Ascending aorta (tissue), 2 donors: ENCODE measurements at places on chromosomes 13 and 19. TPM values are rescaled to one million over a fixed set of nuclear protein-coding genes. Genes with fewer than 3 reads are reported as not detected.
A peak's percentile ranks its signal among the peaks of the same experiment; 100 is the strongest.

DNA sequence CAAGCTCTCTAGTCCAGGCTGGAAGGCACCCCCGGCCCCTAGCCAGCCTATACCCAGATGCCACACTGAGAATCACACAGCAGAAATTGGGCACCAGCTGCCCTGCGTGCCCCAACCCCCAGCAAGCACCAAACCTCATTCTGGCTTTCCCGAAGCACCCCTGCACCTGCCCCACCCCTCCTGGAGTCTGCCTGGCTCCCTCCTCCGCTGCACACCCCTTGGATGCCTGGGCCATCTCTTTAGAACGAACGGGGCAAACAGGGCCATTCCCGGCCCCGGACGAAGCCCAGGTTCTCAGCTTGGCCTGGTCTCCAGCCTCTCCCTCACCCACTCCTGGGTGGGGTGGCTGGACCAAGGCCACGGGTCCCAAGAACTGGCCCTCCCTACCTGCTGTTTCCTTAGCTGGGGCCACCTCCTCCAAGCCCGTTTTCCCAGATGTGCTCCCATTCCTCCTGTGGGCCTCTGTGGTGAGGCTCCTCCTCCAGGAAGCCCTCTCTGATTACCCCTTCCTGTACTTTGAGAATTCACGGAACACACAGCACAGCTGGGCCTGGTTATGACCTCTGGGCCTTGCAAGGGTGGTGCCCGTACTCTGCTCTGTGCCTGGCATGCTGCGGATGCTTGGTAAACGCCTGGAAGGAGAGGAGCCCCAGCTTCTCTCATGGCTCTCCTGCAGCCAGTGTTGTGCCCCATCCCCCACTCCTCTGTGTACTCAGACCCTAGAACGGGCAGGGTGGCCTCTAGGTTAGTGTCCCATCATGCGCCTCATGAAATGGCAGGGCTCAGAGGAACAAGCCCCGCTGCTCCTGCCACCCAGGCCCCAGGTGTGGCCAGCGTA, 21.4 kb downstream of the CEBPG start:
- DNase-seq, result no peak

GRCh38 chr19:13526552-13526951, 20.3 kb upstream of the CACNA1A start:
- no peak for DNase-seq

- no peak for DNase-seq
These were observed 11.9 kb downstream of the CC2D1A start for GRCh38 chr19:13917888-13918406.

- DNase-seq, result no peak
These were observed 28.4 kb downstream of the MBNL2 start for GRCh38 chr13:97250560-97250959.

DNA sequence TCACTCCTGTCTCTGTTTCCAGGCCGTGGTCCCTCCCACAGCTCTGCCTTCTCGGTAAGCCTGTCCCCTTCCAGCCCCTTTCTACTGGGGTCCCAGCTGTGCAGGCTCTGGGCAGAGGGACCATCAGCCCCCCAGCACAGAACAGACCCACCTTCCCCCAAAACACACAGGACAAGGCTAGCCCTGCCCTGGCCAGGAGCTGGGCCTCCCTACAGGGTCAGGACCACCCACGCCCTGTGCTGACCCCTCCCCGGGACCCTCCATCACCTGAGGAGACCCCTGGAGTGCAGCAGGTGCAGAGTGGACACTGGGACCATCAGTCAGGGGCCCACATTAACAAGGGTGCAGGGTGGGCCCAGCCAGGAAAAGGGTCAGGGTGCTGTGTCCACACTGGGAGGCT, 13.9 kb downstream of the CEACAM3 start:
- no peak for DNase-seq

GRCh38 chr19:16066611-16067104, 9.6 kb upstream of the TPM4 start:
- DNase-seq, result no peak

SNRNP70 gene
- total RNA-seq, result 185 TPM

MRPL4 gene
- total RNA-seq, result 72.9 TPM

DNA sequence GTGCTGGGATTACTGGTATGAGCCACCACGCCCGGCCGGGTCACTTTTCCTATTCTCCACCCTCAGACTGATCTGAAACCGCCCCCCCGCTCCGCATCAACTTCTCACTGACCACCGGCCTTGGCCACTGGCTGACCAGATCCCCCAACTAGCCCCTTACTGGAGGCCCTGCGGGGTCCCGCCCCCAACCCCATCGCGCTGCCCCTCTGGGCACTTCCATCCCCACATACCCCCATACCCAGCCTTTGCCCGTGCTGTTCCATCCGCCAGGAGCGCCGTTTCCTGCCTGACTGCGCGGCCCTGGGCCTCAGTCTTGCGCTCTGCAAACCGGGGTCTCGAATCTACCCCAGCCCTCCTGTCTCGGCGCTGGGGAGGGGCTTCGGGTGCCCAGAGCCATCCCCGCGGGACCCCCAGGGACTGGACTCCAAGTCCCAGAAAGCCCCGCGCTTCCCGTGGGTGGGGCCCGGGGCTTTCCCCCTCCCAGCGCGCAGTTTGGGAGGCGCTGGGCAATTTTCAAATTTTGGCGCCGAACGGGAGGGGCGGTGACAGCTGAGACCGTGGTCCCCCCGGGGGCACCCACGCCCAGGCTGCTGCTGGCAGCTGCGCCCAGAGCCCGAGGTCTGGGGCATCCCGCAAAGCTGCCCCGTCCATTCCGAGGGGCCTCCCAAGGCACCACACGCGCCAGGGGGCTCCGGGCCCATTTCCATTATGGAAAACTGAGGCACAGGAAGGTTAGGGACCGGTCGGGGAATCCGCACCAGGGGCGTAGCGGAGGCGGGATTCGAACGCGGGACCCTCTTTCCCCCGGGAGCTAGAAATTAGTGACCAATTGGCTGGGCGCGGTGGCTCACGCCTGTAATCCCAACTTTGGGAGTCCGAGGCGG, 5.2 kb upstream of the LMNB2 start:
- DNase-seq, result no peak

DNA sequence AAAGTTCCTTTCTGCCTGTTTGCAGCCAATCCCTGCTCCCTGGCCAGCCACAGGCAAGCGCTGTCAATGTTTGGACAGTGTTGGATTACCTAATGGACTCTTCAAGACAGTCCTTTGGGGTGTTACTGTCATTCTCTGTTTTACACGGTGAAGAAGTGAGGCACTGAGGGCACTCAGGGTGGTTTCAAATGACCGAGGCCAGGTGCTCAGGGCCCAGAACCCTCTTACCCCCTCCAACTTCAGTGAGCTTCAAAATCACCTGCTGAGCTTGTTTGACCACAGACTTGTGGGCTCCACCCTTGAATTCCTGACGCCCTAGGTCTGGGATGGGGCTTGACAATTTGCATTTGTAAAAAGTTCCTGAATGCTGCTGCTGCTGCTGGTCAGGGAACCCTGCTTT, 97.9 kb downstream of the GGACT start:
- no peak for DNase-seq

DNA sequence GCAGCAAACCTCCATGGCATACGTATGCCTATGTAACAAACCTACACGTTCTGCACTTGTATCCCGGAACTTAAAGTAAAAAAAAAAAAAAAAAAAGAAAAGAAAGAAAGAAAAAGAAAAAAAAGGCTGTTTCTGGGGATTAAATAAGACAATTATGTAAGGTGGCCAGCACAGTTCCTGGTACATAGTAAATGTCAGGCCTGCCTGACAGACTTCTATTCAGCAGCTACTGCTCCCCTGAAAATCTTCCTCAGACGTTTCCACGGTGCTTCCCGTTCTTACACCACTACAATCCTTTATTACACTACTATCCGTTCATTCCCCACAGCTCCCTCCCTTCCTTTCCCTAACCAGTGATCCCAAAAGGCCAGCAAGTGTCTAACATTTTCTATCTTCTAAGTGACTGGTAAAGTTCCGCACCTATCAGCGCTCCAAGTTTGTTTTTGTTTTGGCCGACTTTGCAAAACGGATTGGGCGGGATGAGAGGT, 636 bp upstream of the RB1 start:
- DNase-seq, result no peak

RDH8 gene
- not detected for total RNA-seq

DNA sequence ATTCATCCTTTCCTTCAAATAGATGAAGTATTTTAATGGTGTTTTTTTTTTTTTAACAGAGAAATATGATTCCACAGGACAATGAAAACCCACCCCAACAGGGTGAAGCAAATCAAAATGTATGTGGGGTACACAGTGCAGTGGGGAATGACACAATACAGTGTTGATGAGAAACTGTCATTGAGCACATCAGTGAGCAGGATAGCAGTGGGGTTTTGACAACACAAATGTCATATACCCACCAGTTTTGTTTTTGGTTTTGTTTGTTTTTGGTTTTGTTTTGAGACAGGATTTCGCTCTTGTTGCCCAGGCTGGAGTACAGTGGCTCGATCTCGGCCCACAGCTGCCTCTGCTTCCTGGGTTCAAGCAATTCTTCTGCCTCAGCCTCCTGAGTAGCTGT, 29.2 kb downstream of the ZNF844 start:
- no peak for DNase-seq

DNA sequence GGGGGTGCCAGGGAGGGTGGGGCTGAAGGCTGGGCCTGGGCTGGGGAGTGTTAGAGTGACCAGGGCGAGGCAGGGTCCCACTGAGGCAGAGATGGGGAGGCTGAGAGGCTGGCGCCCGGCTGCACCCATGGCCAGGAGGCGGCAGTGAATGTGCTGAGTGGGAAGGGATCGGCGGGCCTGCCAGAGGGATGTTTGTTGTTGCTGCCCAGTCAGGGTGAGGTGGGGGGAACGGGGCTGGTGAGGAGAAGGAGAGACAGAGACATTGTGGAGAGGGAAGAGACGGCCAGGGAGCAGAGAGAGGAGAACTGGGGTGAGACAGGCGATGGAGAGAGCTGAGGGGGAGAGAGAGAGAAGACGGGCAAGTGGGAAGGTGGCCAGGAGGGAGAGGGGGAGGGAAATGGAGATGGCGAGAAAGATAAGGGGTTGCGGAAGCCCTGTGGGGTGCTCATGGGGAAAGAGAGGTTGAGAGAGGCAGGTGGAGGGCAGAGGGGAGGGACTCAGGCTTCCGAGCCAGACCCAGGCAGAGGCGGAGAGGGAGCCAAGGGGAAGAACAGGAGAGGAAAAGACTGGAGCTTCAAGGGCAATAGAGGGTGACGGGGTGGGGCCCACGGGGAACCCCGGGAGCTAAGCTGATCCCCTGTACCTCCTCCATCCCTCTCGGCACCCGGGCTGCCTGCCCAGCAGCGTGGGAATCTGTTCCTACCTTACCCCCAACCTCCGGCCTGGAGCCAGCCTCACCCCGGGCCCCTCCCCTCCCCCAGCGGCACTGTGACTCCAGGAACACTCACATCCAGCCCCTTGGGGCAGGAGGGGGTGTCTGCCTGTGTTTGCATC, 690 bp upstream of the B3GNT8 start:
- no peak for DNase-seq

EPN1 gene
- 122 TPM for total RNA-seq

- no peak for DNase-seq
These were observed 10.4 kb downstream of the SBK2 start for GRCh38 chr19:55526216-55527196.

LILRB3 gene
- 38.2 TPM for total RNA-seq

DNA sequence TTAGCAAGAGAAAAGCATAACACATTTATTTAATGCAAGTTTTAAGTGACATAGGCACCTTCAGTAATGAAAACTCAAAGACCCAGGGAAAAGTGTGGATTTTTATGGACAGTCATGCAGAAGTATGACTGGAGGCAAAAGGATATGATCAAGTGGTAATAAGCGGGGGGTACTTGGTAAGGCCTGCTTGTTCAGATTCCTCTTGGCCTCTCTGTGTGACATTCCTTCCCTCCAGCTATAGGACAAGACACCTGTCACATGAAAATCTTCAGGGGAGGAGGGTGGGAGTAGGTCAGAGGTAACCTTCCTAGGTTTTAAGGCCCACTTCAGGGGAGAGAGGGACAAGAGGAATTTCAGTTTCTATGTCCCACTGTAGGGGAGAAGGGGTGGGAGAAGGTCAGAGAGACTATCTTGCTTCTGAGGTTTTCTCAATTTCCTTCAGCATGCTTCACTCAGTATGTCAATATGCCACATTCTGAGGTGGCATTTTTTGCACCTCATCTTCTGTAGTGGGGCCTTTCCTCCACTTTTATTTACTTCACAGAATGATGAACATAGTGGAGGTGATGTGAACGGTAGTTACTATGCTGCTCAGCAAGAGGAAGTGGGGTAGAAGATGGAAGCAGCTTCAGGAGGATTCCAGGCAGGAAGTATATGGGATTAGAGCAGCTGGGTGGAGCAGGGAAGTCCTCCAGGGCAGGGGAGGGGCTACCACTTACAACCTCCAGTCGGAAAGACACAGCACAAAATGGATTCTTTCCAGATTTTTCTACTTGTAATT, 73.2 kb upstream of the RFC3 start:
- DNase-seq, result no peak

EDNRB gene
- total RNA-seq, result 26.4 TPM

APLP1 gene
- 0.21 TPM for total RNA-seq

- no peak for DNase-seq
These were observed 1.0 kb upstream of the ETHE1 start for GRCh38 chr19:43527860-43528622.

SPTBN4 gene
- total RNA-seq, result 0.43 TPM

- peak; percentile 67 for DNase-seq
These were observed at the start of gene FBXO27 for GRCh38 chr19:39032063-39032918. FBXO27 (minus strand) TSS chr19:39032549; CDS start chr19:39032227, 322 bp downstream.

GRCh38 chr13:108915634-108916512, 286.5 kb downstream of the MYO16 start:
- peak; percentile 85 for DNase-seq

OR7D4 gene
- not detected for total RNA-seq

PROZ gene
- total RNA-seq, result not detected

DNA sequence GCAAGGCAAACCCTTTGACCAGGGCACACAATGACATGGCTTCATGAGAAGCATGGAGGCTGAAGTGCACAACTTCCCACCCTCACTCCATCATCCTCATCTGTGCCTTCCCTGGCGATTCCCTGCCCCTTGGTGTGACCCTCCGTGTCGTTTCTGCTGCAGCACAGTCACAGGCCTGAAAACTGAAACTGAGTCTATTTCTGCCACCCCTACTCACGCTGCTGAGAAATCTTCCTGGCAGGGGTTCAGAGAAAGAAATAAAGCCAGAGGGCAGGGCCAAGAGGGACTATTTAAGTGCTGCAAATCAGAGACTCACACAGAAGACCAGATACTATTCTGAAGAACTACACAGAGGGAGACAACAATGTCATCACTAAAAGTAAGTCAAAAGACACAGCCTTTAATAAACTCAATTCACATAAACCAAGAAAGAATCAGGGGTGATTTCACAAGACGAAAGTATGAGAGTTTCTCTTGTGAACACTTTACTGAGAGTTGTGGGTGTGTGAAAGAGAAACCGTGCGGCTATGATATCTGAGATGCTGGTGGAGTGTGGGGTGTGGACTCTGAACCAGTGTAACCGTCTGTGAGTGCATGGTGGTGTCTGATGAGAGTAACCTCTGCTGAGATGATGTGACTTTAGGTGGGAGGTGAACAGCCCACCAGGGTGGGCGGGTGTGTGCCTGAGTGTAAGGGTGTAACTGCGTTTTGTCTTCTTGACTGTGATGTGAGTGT, 23.5 kb downstream of the LGALS16 start:
- DNase-seq, result no peak

PRODH2 gene
- not detected for total RNA-seq

- DNase-seq, result no peak
These were observed 10.4 kb downstream of the PNPLA6 start for GRCh38 chr19:7545904-7546303.

- DNase-seq, result peak; percentile 76
These were observed 845 bp downstream of the SPRY2 start for GRCh38 chr13:80339912-80340650.
